HTR-8/SVneo (cell line): ENCODE measurements at places on chromosomes 2 and 18.

DNA sequence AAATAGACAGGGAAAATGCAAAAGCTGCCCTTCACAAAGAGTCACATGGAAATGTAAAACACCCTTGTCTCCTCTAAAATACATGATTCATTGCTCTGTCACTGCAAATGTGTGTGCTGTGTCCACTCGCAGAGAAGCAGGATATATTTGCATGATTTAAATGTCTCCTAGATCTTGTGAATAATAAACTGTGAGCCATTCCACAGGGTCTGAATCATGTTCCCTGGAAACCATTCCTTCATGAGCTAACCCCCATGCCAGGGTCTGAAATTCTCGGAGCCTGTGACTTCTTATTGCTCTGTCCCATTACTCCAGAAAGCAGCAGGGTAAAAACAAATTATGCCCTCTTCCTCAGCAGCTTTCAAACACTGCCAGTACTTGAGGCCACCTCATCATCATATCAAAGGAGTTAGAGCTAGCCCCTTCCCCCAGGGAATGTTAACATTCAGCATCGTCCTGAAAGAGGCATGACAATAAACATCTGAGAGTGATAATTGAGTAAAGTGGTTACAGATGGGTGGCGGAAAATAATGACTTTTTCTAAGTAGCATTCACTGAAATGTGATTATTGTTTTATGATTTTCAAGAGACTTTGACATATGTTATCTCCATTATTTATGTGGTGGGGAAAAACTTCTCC lies 11.7 kb upstream of the CNGA3 start:
- DNase-seq: peak; percentile 45

DNA sequence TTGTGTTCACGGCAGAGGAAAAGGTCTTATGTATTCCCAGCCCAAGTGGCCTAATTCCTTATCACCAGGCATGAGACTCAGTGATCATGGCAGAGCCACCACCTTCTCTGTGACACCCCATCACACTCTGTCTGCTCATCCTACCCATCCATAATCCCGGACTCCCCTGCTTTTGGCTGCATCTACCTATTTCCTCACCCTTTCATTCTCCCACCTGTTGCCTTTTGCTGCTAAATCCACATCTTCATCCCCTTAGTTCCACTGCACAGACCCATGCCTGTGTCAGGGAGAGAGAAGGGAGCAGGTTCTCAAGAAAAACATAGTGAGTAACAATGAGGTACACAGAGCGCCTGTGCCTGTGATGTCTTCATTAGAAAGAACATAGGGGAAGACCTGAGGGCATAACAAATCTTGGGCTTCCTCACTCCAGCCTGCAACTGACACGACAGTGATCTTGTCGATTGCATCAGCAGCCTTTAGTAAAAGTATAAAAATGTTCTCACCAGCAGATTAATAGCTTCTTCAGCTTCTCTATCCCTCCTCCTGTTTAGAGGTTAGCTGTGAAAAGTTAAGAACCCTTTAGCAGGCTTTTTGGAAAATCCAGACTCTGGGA lies 246.5 kb upstream of the SPRED2 start:
- no peak for DNase-seq

- no peak for DNase-seq
These were observed 75.7 kb upstream of the MSH2 start for GRCh38 chr2:47327295-47327694.

DNA sequence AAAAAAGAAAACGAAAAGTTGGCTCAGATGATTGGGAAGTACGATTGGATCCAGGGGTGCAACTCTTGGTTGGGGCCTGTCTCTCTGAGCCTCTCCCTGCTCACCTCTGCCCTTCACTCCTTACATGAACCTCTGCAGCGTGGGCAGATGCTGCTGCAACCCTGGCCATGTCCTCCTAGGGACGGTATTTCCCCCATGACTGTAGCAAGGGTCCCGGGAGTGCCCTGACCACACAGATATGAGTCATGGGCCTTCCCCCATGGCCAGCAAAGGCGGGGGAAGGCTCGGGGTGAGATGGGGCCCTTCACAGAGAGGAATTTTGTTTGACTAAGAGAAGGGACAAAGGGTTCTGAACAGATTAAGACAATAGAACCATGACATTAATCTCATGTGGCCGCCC lies 129.0 kb downstream of the NCK2 start:
- peak; percentile 87 for DNase-seq

- no peak for DNase-seq
These were observed 104.5 kb downstream of the EPHA4 start for GRCh38 chr2:221467610-221468009.

DNA sequence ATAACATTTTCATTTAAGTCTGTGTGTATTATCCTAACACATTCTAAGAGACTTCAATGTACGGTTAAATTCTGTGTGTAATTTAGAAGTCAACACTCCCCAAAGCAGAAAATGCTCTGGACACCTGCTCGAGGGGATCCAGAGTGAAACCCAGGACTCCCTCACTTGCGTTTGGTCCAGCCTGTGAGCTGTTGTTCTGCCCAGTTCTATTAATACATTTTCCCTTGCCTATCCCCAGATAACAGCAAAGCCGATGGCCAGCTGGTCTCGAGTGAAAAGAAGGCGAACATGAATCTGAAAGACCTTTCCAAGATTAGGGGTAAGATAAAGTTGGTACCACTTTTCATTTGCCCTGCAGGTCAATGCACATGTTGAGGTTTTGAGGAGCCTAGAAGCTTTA lies 31.0 kb upstream of the SP100 start:
- DNase-seq: no peak

DNA sequence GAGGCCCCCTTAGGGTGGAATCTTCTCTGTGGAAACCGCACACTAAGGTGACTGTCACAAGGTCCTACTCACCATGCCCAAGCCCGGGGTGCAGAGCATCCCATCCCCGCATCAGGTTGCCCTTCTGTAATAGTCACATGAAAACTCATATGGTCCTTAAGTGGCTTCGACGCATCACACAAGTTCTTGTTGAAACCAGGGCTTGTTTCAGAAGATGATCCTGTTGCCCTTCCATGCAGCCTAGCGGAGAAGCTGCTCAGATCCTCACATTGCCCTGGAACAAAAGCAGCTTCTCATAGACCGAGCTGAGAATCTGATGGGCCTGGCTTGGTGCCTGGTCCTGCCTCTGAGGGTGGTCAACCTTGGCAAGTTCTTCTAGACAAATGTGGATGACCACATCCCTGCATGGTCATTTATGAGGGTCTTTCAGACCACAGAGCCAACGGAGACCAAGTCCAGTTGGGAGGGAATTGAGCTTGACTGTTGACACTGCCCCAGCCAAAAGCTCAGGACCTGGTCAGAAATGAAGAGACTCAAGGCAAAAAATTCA lies 54.1 kb downstream of the PDCL3 start:
- DNase-seq: no peak

DNA sequence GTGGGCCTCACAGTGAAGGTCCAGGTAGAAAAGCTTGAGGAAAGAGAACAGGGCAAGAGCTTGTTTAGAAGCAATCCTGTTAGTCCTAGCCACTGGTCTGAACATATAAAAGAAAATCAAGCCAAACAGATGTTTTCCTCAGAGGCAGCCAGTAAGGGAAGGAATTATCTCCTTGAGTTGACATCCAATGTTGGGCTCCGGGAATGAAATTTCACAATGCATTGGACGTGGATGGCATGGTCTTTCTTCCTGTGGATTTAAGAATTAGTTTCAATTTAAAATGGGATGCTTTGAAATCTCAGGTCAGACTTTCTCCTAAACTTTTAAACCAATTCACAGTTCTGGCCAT lies 92.1 kb downstream of the ACKR3 start:
- no peak for DNase-seq

DNA sequence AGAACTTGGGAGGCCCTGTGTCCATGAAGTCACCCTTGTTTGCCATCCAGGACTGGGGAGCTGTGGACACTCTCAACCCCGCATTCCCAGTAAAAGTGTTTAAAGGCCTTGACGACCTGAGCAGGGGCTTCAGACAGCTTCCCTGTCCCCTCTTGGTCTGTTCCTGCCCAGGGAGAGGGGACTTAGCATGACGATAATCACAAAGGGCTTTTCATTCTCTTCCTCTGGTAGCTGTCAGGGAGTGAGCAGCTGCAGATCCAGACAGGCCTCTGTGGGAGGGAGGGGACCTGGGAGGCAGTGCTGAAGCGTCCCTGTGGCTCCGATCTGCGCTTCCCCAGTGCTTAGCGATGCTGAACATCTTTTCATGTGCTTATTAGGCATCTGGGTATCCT lies 77.8 kb upstream of the HS6ST1 start:
- DNase-seq: no peak

DNA sequence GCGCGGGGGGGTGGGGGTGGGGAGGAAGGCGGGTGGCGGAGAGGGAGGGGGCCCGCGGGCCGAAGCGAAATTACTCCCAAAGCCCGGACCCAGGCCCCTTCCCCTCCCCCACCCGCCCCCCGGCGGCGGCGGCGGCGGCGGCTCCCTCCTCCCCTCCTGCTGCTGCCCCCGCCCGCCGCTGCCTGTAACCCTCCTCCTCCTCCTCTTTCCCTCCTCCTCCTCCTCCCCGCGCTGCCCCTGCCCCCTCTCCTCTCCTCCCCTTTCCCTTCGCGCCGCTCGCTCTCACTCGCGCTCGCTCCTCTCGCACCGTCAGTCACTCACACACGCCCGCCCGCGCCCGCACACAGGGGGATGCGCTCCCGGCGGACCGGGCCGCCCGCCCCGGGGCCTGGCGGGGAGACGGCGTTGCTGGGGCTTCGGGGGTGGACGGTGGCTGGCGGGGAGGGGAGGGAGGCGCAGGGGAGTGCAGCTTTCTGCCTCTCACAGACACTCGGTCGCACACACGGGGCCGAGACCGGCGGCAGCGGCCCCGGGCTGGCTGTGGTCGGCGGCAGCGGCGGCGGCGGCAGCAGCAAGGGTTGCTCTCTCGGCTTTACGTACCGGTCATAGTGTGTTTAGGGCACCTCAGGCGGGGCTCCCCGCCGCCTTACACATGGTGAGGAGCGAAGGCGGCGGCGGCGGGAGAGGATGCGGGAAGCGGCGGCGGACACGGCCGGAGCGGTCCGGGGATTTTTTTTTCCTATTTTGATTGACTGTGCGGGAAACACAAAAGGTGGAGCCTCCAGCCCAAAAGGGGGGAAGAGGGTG lies 405 bp downstream of the SP3 start:
- DNase-seq: peak; percentile 60

DNA sequence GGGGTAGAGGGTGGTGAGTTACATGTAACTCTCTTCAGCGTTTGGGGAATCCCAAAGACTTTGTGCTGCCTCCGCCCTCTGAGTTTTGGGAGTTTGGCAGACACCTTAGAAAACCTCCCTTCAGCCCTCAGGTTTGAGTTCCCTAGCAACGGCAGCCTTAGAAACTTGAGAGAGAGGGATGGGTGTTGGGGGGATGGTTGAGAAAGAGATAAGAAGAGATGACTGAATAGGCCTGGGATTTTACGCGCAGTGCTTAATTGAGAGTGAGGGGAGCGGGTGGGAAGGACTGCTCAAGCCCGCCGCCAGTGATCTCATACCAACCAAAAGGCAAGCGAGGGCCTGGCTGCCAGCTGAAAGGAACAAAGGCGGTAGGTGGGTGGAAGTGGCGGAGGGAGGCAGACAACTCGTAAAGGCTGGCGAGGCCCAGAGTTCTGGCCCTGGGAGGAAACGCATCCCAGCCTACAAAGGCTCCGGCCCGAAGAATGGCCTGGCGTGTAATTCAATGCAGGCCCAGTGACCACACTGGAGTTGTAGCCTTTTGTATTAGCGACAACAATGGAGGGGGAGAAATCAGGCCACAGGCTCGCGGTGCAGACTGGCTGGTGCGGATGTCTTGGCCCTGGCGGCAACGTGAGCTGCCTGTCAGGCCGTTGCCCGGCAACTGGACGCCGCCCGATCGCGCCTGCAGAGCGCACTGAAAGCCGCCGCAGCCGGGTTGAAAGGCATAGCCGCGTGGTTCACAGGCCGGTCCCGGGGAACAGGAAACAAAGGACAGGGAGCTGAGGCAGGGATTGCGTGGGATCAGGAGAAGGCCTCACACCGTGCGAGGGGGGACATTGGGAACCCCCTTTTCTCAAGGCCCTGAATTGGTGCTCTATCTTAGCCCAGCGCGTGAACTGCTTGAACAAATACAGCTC lies 39.9 kb upstream of the DARS1 start:
- peak; percentile 20 for DNase-seq

- no peak for DNase-seq
These were observed 206.3 kb upstream of the HAAO start for GRCh38 chr2:42998721-42999120.

GRCh38 chr2:67164771-67165522 lies 232.2 kb upstream of the ETAA1 start:
- peak; percentile 6 for DNase-seq

GRCh38 chr18:68400889-68401288 lies 314.0 kb downstream of the TMX3 start:
- no peak for DNase-seq

GRCh38 chr18:49747876-49748275 lies 65.5 kb downstream of the ACAA2 start:
- no peak for DNase-seq

- no peak for DNase-seq
These were observed 866 bp upstream of the SF3B6 start for GRCh38 chr2:24076849-24077534.

- DNase-seq: no peak
These were observed 859.5 kb upstream of the SOX11 start for GRCh38 chr2:4832642-4833041.

DNA sequence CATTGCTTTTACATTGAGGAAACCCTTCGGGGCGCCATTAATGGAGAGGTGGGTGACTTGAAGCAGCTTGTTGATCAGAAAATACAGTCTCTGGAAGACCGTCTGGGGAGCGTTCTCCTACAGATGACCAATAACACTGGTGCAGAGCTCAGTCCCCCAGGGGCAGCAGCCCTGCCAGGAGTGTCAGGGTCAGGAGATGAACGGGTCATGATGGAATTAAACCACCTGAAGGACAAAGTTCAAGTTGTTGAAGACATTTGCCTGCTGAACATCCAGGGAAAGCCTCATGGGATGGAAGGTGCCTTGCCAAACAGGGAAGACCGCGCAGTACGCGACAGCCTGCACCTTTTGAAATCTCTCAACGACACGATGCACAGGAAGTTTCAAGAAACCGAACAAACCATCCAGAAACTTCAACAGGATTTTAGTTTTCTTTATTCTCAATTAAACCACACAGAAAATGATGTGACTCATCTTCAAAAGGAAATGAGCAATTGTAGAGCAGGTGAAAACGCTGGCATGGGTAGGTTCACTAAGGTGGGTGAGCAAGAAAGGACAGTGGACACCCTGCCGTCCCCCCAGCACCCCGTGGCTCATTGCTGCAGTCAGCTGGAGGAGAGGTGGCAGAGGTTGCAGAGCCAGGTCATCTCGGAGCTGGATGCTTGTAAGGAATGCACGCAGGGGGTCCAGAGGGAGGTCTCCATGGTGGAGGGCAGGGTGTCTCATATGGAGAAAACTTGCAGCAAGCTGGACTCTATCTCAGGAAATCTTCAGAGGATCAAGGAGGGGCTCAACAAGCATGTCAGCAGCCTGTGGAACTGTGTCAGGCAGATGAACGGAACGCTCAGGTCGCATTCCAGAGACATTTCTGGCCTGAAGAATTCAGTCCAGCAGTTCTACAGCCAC lies 45.0 kb downstream of the EMILIN2 start:
- no peak for DNase-seq

DNA sequence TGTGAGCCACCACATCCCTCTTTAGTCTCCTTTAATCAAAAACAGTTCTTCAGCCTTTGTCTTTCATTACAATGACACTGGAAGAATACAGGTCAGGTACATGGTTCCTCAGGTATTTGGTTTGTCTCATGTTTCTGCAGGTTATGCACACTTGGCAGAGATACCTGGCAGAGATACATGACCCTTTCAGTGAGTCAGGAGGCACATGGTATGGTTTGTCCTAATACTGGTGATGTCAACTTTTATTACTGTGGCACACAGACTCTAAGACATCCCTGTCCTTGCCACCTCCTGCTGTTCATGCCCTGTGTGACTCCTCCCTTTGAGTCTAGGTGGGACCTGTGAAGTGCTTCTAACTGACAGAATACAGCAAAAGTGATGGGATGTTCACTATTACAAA lies 58.4 kb downstream of the SPIRE1 start:
- DNase-seq: no peak

GRCh38 chr2:14616342-14616741 lies 16.2 kb upstream of the LRATD1 start:
- no peak for DNase-seq
